ENCODE measurements at places on chromosomes 4 and X.

DNA sequence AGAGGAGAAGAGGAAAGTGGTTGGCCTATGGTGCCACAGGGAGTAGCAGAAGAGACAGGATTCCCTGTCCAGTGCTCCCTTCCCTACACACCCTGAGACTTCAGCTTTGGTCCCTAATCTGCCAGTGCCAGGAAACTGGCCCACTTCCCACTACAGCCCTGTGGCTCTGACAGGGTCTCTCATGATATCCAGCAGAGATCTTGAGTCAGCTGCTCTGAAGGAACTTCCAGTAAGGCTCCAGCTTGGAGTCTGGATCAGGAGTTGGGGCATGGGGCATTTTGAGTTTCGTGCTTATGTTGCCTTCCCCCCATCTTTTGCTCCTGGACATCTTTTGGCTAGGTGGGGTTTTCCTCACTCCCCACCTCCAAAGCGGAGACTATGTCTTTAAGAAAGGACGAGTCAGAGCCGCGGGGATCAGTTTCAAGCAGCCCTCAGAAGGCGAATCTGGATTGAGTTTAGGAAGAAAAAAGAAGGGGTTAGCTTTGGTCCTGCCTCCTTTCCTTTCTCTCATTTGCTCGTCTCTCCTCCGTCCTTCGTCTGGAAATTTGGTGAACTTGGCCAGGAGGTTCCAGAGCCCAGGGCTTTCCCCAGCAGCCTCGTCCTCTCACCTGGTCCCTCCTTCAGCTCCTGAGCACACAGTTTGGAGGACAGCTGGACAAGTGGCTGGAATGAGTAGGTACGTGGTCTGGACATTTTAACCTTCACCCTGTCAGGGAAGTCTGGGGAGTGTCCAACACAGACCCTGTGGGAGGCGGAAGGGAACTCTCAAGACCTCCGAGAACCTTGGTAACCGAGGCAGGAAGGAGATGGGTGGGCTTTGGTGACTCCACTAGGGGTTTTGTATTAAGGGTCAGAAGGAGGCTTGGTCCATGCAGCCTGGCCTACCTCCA is 104.4 kb downstream of the RTL5 start:
- no peak for DNase-seq

- DNase-seq, result no peak
Observed at GRCh38 chrX:138872537-138872936, 161.0 kb upstream of the FGF13 start.

- no peak for DNase-seq
Observed at GRCh38 chr4:167629272-167629671, 395.0 kb upstream of the SPOCK3 start.

DNA sequence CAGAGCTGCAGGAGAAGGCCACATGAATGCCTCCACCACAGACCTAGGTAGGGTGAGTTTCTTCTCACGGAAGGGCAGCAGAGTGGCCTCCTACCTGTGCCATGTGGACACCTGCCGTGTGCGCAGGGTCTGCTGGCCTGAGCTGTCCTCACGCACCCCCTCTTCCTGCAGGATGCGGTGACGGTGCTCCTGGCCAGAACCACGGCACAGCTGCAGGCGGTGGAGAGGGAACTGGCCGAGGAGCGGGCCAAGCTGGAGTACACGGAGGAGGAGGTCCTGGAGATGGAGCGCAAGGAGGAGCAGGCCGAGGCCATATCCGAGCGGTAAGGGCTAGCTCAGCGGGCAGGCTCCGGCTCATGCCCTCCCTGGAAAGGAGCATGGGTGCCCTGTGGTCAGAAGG is 28.4 kb upstream of the CLCN4 start:
- DNase-seq, result no peak

DNA sequence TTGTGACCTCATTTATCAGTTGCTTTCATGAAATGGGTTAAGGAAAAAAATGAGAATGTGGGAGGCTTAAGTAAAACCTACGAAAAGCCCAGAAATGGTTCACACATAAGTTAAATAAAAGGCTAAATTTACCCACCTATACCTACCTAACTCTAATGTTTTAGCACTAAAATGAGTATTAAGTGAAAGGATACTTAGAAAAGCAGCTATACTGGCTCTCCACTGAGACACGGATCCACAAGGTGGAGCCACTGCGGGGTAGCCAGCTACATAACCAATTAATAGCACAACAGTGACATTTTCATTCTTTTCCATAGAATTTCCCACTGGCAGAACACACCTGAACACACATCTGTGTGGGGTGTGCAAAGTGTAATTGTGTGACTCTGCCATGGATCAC is 101.9 kb downstream of the MAML3 start:
- DNase-seq, result no peak

GRCh38 chr4:10153161-10153560 is 36.6 kb upstream of the WDR1 start:
- no peak for DNase-seq

DNA sequence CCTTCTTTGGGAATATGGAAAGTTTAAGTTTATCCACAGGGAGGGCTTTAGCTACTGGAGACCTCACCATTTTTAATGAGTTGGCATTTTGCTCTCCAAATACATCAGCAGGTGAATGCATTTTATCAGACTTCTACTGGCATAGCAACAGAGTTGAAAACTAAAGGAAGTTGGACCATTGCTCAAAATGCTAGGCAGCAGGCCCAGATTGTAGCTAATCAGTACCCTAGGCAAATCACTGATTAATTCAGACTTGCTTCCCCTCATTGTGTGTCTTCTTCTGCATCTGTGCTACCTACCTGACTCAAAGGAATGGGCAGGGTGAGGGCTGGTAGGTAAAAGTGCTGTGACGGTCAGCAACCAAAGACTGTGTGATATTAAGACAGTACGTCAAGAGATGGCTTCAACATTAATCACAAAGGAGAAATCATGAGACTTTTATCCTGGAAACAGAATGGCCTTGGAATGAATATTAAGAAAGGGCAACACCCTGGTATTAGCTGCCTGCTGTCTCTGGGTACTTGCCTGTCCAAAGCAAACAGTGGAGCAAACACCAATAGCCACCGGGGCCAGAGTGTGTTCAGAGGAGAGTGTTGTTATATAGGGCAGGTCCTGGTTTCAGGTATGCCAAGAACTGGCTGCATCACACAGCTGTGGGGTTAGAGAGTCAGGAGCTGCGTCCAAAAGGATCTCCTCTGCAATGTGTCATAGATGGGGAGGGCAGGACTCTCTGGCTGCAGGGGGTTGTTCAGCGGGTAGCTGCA is 17.1 kb upstream of the SMIM20 start:
- no peak for DNase-seq
